Panc1 (cell line): ENCODE measurements at places on chromosomes 5 and 9.

- DNase-seq, result no peak
These were observed 119.1 kb downstream of the SLIT3 start for GRCh38 chr5:169181814-169182213.

- DNase-seq, result no peak
These were observed 134.2 kb upstream of the RGMB start for GRCh38 chr5:98639274-98639673.

- no peak for DNase-seq
These were observed 8.6 kb downstream of the SCGB3A2 start for GRCh38 chr5:147887026-147887627.

- no peak for DNase-seq
These were observed 176.4 kb downstream of the TRPM6 start for GRCh38 chr9:74711341-74711740.

GRCh38 chr5:161676103-161676502 lies 9.4 kb upstream of the GABRA6 start:
- DNase-seq, result peak; percentile 8

DNA sequence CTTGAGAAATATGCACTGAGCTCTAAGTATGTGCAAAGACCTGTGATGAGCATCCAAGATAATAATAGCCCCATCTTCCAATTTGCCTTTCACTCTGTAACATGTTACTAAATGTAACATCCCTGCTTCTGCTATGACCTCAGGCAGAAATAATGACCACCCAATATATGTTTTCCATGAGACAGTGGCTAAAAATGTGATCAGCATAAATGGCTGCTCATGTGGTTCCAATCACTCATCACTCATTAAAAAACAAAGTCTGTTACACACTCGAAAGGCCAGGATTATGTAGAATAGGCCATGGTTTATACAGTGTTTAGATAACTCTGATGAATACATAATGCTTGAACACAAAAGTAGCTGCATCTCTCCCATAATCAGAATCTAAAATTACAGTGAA lies 71.4 kb upstream of the MOCS2 start:
- DNase-seq, result no peak

- DNase-seq, result no peak
These were observed 123.4 kb upstream of the MAN2A1 start for GRCh38 chr5:109566361-109566760.

- DNase-seq, result no peak
These were observed 41.8 kb downstream of the ARHGAP26 start for GRCh38 chr5:142811866-142812557.

DNA sequence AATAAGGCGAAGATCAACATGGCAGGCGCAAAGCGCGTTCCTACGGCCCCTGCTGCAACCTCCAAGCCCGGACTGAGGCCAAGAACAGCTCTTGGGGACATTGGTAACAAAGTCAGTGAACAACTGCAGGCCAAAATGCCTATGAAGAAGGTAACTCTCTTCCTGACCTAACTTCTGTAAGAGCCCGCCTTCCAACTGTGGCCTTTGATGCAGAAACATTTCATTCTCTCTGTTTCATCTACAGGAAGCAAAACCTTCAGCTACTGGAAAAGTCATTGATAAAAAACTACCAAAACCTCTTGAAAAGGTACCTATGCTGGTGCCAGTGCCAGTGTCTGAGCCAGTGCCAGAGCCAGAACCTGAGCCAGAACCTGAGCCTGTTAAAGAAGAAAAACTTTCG lies 979 bp downstream of the CCNB1 start:
- no peak for DNase-seq

- DNase-seq, result no peak
These were observed 5.7 kb downstream of the TBC1D2 start for GRCh38 chr9:98249771-98250170.

DNA sequence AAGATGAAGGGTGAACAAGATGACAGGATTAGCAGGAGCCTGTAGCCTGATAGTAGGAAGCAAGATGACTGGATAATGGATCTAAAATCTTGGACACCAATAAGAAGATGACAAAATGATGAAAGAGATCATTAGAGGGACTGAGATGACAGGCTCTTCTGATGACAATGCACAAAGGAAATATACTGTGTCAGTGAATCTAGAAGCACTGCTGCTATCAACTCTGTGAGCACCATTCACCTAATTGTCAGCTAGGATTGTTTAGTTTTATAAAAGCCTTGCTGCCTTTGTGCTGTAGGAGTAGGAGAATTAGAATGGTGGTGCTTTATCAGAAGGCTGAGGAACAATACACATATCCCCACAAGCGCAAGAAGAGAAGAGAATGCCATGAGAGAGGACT lies 1127.8 kb downstream of the DTWD2 start:
- no peak for DNase-seq

- DNase-seq, result no peak
These were observed 78.4 kb downstream of the VAV2 start for GRCh38 chr9:133913571-133914369.
